Stimulated activated CD8-positive, alpha-beta memory T cell treated with anti-CD3 and anti-CD28 coated beads, Interleukin-12 subunit alpha, Interleukin-12 subunit beta, amount 100 ng/mL, for 1 hour (primary cell): ENCODE measurements at places on chromosomes 16 and 17.

GRCh38 chr17:31512104-31512740 is 120.7 kb downstream of the RAB11FIP4 start:
- DNase-seq, result no peak

GRCh38 chr17:62966426-62967204 is 580 bp downstream of the TANC2 start:
- peak; percentile 27 for DNase-seq

DNA sequence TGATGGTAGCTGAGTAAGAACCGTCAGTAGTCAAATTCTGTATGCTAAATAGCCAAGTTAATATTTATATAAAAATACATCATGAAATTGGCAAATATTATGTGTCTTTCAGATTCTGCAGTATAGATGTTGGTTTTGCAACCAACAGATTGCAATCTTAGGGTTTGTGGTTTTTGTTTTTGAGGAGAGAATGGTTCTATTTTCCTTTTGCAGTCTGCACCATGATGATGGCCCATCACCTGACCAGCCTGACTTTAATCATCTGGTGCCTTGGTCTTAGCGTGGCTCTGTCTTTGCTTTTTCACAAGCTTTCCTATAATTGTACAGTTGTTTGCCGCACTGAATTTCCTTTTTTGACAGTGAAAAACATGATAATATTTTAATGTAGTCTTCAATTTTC is 50.7 kb downstream of the NUP93 start:
- no peak for DNase-seq

GRCh38 chr16:19203374-19203966 is 35.4 kb downstream of the SYT17 start:
- DNase-seq, result no peak

DNA sequence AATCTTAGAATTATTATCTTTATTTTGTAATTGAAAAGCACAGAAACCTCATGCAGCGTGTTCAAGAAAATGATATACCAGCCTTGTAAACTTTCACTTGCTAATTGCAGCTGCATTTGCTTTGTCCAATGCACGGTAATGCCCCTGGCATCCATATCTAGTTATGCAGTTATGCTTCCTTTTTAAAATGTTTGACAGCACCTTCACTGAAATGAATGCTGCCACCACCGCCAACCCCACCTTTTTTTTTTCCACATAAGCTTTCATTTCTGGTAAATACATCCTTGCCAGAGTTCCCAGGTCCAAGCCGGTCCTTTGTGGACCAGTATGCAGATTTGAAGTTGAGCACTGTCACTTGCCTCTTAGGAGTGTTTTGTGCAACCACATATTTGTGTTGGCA is 338.8 kb downstream of the WWOX start:
- DNase-seq, result no peak

- DNase-seq, result no peak
Observed at GRCh38 chr16:69647020-69647419, 79.3 kb downstream of the NQO1 start.

- no peak for DNase-seq
Observed at GRCh38 chr16:25608002-25608401, 83.8 kb upstream of the HS3ST4 start.

DNA sequence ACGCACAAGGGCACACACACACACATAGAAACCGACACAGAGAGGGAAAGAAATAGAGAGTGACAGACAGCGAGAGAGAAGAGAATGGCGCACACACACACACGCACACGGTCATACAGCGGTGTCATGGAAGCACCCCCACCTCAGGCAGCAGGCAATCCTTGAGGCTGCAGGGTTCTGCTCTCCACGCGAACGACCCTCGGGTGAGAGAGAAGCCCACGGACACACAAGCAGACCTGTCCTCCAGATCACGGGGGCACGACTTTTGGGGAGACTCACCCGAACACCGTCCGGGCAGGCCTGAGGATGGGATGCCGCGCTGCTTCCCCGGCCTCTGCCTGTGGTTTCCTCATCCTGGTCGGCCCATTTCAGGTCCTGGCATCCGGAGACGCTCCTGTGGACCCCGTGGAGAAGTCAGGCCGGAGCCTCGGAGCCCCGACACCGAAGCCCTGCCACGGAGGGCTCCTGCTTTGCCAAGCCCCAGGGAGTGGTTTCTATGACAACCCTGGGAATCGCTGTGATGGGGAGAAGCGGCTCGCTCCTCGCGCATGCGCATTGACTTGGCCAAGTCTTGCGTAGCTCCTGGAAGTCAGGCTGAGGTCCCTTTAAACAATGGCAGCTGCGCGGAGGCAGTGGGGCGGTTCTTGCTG is 118.2 kb upstream of the KCNJ18 start:
- peak; percentile 4 for DNase-seq

DNA sequence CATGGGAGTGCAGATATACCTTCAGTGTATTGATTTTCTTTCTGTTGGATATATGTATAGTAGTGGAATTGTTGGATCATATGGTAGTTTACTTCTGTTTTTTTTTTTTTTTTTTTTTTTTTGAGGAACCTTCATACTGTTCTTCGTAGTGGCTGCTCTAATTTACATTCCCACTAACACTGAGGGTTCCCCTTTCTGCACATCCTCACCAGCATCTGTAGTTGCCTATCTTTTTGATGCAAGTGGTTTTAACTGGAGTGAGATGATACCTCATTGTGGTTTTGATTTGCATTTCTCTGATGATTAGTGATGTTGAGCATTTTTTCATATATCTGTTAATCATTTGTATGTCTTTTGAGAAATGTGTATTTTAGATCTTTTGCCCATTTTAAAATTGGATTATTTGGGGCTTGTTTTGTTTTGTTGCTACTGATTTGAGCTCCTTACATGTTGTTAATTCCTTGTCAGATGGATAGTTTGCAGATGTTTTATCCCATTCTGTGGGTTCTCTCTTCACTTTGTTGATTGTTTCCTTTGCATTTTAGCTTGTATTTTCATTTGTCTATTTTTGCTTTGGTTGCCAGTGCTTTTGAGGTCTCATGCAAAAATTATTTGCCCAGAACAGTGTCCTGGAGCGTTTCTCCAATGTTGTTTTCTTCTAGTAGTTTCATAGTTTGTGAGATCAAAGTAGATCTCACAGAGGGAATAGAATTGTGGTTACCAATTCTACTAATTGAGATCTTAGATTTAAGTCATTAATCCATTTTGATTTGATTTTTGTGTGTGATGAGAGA is 25.0 kb upstream of the BCAS3 start:
- no peak for DNase-seq

GRCh38 chr17:1197781-1198490 is 18.2 kb upstream of the ABR start:
- DNase-seq, result peak; percentile 47

DNA sequence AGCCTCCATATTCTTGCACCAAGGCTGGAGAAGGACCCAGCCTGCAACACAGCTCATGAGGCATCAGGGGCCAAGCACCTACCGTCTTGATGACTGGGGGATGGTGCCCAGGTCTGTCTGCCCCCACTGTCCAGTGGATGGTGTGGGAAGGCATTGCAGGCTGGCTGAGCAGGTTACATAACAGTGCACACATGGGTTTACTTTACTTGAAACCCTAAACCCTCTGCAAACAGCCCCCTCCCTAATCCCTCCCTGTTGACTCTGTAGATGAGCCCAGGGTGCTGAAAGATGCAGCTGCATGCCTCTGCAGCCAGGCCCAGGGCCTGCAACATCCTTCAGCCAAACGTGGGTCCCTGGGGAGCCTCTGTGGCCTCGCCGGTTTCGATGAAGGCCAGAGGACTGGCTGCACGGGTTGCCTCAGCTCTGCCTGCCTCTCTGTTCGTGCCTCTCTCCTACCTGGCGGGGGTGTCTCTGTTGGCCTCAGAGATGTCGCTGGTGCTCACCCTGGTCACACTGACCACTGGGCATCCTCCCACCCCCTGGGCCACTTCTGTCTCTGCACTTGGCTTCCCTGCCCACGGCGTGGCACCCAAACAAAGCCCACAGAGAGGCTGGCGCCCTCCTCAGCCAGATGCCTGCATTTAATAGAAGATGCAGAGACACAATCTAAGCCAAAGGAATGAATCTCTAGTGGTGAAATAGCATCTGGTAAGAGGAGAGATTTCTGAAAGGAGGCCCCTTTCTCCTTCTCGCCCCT is 95.1 kb downstream of the METRNL start:
- DNase-seq, result no peak

DNA sequence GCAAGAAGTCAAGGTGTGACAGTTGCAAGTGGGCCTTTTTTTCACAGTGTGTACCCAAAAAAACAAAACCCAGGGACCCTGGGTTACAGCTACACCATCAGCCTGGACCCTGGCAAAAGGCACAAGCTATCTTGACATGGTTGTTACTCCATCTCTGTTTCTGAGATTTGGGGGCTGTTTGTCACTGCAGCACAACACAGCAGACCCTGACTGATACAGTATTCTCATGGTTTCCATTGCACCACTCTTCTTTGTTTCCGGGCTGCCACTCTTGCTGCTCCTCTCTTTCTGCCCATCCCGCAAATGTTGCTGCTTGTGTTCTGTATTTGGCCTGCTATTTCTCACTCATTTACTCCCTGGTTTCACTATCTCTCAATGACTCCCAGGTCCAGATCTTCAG is 55.2 kb downstream of the C16orf78 start:
- DNase-seq, result no peak

DNA sequence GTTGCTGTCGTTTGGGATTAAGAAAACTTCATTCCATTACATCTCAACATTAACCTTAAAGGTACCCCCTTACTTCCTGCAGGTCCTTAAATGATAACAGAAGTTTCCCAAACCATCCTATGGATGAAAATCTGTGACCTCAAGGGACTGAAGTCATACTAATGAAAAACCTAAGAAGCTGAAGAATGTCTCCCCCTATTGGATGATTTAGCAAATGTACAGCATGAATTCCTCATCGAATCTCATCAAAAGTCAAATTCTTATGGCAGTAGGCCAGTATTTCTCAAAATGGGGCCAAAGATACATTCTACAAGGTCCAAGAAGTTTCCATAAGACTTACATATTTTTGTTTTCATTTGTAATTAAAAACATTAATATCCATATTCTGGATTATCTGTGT is 13.5 kb downstream of the SCO1 start:
- no peak for DNase-seq
